ENCODE measurements at places on chromosomes 2 and 18.

GRCh38 chr18:58393295-58393694 is 235.6 kb downstream of the ALPK2 start:
- H3K27ac ChIP-seq: no peak overlapping the region
- H3K4me3 ChIP-seq: no peak overlapping the region
- peaks cover 46% of the 10 kb centered on the region for H3K36me3 ChIP-seq
- no peaks in the 10 kb centered on the region for H3K4me1 ChIP-seq

GRCh38 chr18:78127041-78127440 is 852.6 kb upstream of the SALL3 start:
- DNase-seq: no peak
- no peaks in the 10 kb centered on the region for H3K4me1 ChIP-seq
- H3K4me3 ChIP-seq: no peak overlapping the region
- no peaks in the 10 kb centered on the region for H3K27me3 ChIP-seq
- H3K36me3 ChIP-seq: no peaks in the 10 kb centered on the region

DNA sequence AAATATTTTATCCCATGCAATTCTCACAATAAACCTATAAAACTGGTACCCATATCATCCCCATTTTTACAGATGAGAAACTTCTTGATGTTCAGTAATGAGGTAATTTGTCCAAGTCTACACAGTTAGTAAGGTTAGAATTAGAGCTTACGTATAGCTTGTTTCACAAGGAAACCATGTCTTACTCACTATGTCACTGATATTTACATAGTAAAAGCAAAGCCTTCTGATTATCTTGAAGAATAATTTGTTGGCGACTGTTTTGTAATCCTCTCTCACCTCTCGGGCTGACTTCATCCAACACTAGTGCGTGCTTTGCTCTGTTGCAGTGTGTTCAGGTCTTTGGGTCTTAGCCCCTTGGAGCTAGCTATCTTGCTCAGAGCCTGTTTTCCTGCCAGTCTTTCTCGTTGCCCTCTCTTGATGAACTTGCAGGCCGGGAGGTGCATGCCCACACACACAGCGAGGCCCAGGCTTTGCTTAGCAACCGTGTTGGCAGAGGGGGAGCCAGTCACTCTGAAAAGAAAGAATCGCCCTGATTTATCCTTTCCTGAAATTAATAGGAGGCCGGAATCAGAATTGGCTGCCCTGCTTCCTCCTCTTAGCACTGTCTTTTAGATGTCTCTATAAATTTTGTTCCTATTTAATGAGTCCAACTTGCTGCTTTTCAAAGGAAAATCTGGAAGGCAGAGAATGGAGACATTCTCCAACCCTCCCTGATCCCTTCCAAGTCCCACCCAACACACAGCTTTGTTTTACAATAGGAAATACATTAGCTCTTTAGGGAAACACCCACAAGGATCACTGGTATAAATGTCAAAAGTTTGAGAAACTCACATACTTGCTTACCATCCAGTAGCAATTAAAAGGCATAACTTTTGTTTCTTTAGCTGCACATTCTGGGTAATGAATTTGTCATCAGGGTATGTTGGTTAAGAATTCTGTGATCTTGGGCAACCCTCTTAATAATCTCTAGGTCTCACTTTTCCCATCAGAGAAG is 97.6 kb upstream of the SEC11C start:
- H3K27me3 ChIP-seq: no peaks in the 10 kb centered on the region
- H3K36me3 ChIP-seq: no peaks in the 10 kb centered on the region
- no peak overlapping the region for H3K27ac ChIP-seq
- H3K4me3 ChIP-seq: no peak overlapping the region
- H3K4me1 ChIP-seq: peaks cover 9% of the 10 kb centered on the region
- no peak for DNase-seq

DNA sequence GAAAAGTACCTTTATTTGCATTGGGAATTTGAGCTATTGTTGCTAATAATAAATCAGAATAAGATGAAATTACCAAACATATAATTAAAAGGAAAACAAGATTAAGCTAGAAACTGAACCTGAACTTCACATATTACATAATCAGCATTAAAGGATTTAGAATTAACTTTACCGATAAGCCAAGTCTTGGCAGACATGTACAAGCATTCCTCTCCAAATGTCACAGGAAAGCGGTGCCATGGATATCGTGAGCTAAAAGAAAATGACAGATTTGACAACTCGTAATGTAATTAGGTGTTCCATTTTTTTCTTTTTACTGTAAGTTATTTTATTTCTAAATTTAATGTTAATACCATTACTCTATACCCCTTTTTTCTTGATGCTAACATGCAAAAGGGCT is 55.1 kb upstream of the CD302 start:
- no peak overlapping the region for H3K27ac ChIP-seq
- H3K4me1 ChIP-seq: no peaks in the 10 kb centered on the region
- no peak for DNase-seq
- no peaks in the 10 kb centered on the region for H3K27me3 ChIP-seq
- H3K36me3 ChIP-seq: no peaks in the 10 kb centered on the region

- H3K36me3 ChIP-seq: no peaks in the 10 kb centered on the region
- H3K4me3 ChIP-seq: no peak overlapping the region
- peaks cover 6% of the 10 kb centered on the region for H3K4me1 ChIP-seq
- no peak overlapping the region for H3K27ac ChIP-seq
Measured at GRCh38 chr18:23320709-23321236, 132.3 kb upstream of the RIOK3 start.

DNA sequence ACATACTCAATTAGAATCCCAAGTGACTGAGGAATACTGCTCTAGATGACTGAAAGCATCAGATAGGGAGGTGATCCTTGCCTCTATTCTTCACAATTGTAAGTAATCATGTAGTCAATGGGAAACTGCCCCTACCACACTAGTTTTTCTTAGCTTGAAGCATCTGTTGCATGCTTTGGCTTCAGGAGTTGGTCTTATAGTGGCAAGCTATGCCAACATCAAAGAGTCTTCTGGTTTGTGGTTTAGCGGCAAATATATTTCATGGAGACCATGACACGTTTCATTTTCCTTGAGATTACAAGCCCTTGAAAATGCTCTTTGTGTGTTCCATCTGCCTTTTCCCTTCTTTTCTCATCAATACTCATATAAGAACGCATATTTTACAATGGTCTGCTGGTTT is 12.9 kb downstream of the DCC start:
- no peak for DNase-seq
- no peaks in the 10 kb centered on the region for H3K4me1 ChIP-seq
- H3K27me3 ChIP-seq: no peaks in the 10 kb centered on the region
- no peak overlapping the region for H3K4me3 ChIP-seq
- H3K27ac ChIP-seq: no peak overlapping the region

GRCh38 chr2:136306836-136307235 is 188.9 kb upstream of the CXCR4 start:
- peaks cover 6% of the 10 kb centered on the region for H3K27me3 ChIP-seq
- H3K4me3 ChIP-seq: no peak overlapping the region
- no peak overlapping the region for H3K27ac ChIP-seq
- no peaks in the 10 kb centered on the region for H3K4me1 ChIP-seq

- no peak for DNase-seq
- no peaks in the 10 kb centered on the region for H3K36me3 ChIP-seq
- H3K4me1 ChIP-seq: no peaks in the 10 kb centered on the region
- no peak overlapping the region for H3K27ac ChIP-seq
- no peaks in the 10 kb centered on the region for H3K27me3 ChIP-seq
Measured at GRCh38 chr2:236193026-236193425, 24.8 kb upstream of the GBX2 start.

GRCh38 chr2:217987391-217987790 is 15.4 kb downstream of the TNS1 start:
- no peaks in the 10 kb centered on the region for H3K36me3 ChIP-seq
- H3K27ac ChIP-seq: no peak overlapping the region
- H3K4me3 ChIP-seq: no peak overlapping the region
- H3K4me1 ChIP-seq: peaks cover 12% of the 10 kb centered on the region
- no peak for DNase-seq
- H3K27me3 ChIP-seq: no peaks in the 10 kb centered on the region

GRCh38 chr18:79595876-79596374 is 83.7 kb upstream of the CTDP1 start:
- no peak for DNase-seq
- H3K36me3 ChIP-seq: no peaks in the 10 kb centered on the region
- no peak overlapping the region for H3K4me3 ChIP-seq
- no peak overlapping the region for H3K27ac ChIP-seq
- no peaks in the 10 kb centered on the region for H3K4me1 ChIP-seq

DNA sequence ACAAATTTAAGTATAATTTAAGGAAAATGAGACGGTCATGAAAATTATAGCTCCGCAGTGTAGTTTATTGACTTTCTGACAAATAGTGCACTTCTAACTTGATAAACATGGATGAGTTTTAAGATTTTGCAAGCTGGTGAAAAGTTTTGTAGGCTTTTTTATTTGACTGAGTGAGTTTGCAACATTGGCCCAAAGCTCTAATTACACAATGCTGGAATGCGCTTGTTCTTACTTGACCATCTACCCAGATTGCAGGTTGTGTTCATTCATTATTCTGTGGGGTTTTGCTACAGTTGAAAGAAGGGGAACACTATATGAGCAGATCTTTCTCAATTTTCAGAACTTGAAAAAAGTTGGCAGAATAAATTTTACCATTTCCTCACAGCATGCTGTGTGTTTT is 13.5 kb downstream of the SPOPL start:
- no peak overlapping the region for H3K4me3 ChIP-seq
- no peaks in the 10 kb centered on the region for H3K27me3 ChIP-seq
- H3K27ac ChIP-seq: no peak overlapping the region
- no peak for DNase-seq

DNA sequence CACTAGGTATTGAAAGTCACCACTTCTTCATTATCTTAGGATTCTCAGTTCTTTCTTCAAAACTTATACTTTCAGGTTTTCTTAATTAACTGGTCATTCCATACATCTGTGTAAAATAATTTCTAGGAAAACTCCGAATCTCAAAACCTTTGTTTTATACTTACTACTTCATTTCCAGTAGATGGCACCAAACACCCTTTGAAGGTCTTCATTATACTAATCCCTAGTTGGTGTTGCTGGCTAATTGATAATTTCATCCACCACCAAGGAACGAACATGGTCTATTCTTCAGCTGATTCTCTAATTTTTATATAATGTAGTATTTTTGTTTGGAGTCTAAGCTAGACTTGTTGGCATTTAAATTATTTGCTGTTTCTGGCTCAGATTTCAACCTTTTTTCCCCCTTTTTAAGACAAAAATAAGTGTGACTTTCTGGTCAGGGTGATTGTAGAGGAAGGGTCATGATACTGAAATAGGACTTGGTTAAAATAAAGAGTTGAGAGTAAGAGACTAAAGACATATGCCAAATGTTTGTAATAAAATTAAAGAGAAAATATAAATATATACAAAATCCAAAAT is 2.8 kb upstream of the MXD1 start:
- no peak overlapping the region for H3K4me3 ChIP-seq
- H3K36me3 ChIP-seq: peaks cover 5% of the 10 kb centered on the region
- H3K4me1 ChIP-seq: peaks cover 7% of the 10 kb centered on the region
- H3K27me3 ChIP-seq: no peaks in the 10 kb centered on the region
- peak overlapping the region; percentile 6 for H3K27ac ChIP-seq
- no peak for DNase-seq

- DNase-seq: no peak
- no peaks in the 10 kb centered on the region for H3K27me3 ChIP-seq
- no peaks in the 10 kb centered on the region for H3K4me1 ChIP-seq
- H3K27ac ChIP-seq: no peak overlapping the region
- H3K36me3 ChIP-seq: no peaks in the 10 kb centered on the region
- no peak overlapping the region for H3K4me3 ChIP-seq
Measured at GRCh38 chr2:157059036-157059435, 198.5 kb upstream of the GALNT5 start.

GRCh38 chr2:9918275-9918674 is 33.2 kb upstream of the GRHL1 start:
- H3K4me1 ChIP-seq: peaks cover 9% of the 10 kb centered on the region
- H3K27me3 ChIP-seq: no peaks in the 10 kb centered on the region
- no peak overlapping the region for H3K4me3 ChIP-seq
- no peaks in the 10 kb centered on the region for H3K36me3 ChIP-seq

DNA sequence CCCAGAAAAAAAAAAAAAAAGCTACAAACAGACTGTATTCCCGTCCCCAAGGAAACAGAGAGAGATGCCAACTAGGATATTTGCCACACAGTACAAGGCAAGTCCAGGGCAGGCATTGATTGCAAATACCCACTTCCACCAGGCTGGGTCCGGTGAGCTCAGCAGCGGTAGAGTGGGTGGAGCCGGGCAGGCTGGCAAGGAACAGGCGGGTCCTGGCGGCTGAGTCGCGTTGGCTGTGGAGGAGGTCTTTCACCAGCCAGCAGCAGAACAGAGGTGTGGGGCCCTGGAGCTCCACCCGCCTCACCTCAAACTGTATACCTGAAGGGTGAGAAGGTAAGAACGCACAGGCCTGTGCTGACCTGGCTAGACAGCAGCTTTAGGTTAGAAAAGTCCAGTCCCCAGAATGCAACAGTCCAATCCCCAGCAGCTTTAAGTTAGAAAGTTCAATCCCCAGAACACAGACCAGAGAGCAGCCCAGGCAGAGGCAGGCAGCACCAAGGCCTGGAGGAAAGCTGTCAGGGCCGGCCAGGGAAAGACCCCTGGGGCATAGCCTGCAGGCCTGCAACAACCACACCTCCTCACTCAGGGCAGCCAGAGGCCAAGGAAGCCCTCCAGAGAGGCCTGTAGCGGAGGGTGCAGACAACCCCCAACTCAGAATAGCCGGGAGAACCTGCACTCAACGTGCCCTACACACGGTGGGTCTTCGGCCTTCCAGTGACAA is 21.9 kb upstream of the MTERF4 start:
- peak overlapping the region; percentile 8 for H3K27ac ChIP-seq
- no peaks in the 10 kb centered on the region for H3K27me3 ChIP-seq
- H3K36me3 ChIP-seq: peaks cover 4% of the 10 kb centered on the region
- DNase-seq: peak; percentile 15

DNA sequence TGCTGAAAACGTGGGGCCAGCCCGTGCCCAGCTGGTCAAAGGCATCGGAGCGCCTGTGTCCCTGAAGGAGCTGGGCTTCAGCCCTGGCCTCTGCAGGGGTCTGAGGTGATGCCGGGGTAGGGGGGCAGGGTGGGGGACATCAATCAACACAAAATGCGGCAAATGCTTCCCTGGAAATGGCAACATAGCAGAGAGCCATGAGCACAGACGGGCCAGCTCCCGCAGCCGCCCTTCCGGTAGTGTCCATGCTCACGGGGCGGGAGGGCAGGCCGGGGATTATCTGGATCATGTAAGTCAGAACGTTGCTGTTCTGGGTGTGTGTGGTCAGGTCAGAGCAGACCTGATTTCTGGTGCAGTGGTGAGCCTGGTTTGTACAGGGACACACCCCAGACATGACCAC is 56.5 kb upstream of the TWIST2 start:
- peaks cover 6% of the 10 kb centered on the region for H3K27me3 ChIP-seq
- no peaks in the 10 kb centered on the region for H3K36me3 ChIP-seq
- H3K4me3 ChIP-seq: no peak overlapping the region
- DNase-seq: no peak

DNA sequence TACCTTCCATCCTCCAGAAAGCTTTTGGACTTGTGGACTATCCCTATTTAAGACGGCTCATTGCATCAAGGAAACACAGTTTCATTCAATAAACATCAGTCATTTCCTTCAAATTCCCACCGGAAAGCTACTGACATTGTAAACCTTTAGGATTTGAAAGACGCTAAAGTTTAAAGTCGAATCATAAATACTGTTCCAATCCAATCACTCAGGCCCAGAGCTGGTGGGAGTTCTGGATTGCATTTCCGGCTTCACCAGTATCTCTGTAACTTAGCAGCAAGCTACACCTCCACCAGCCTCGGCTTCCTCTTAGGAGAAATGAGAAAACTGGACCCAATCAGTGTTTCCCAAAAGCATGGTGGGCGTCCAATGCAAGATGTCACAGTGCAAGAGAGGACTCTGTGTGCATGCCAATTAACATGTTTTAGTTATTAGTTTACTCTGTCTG is 1.6 kb downstream of the WDFY1 start:
- no peaks in the 10 kb centered on the region for H3K36me3 ChIP-seq
- peaks cover 21% of the 10 kb centered on the region for H3K4me1 ChIP-seq
- H3K27me3 ChIP-seq: no peaks in the 10 kb centered on the region
